Stimulated activated CD8-positive, alpha-beta memory T cell treated with anti-CD3 and anti-CD28 coated beads, Interleukin-4, amount 100 ng/mL, for 24 hours (primary cell): ENCODE measurements at places on chromosomes 2 and 18.

DNA sequence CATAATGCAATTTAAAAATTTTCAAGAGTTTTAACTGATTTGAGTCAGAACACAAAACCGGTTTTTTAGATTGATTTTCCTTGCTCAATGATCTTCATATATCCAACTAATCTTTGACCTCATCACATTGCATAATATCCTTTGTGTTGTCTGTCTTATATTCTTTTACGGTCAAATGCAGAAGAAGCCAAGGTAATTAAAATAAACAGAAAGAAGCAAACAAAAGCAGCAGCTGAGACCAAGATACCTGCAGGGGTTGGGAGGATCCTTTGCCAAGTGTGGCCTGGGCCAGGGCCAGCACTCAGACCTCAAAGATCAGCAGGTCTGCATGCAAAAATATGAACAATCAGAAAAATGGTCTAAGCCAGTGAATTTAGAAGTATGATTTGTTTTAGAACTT is 428.9 kb upstream of the NETO1 start:
- DNase-seq = no peak

DNA sequence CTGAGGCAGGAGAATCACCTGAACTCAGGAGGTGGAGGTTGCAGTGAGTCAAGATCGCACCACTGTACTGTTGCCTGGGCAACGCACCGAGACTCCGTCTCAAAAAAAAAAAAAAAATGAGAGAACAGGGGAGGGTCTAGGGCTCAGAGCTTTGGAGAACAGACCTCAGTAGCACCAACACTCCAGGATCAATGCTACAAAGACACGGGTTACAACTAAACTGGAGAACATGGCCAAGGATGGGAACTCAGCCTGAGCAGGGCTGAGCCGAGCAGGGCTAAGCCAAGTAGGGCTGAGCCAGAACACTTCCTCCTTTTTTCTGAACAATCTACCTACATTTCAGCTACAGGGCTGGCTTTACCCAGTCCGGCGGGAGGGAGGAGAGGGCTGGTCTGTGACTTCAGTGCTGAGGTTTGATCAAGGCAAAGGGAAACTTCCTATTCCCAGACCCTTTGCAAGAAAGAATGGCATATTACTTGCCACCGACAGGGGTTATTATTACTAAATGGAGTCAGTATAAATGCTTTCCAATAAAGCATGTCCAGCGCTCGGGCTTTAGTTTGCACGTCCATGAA is 2.9 kb upstream of the CASP8 start:
- no peak for DNase-seq

- DNase-seq = no peak
Measured at GRCh38 chr2:25187729-25188350, 19.5 kb upstream of the POMC start.

DNA sequence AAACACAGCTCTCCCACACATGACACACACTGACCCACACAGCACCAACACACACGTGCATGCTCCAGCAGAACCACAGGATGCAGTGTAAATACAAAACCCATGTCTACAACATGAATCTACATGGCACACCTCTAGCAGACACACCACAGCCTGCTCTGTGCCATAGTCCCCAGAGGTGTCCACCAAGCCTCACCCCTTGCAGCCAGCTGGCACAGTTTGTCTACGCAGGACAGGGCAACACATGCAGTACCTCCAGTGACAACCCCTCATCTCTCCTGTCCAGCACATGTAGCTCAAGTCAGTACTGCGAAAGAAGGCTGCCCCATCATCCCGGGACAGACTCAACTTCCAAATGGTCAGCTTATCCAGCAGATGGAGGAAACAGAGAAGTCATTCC is 18.9 kb downstream of the CELF4 start:
- no peak for DNase-seq
